ENCODE measurements at places on chromosomes 1 and 21.

- DNase-seq, result no peak
These were observed 84.9 kb upstream of the RAB4A start for GRCh38 chr1:229185963-229186362.

DNA sequence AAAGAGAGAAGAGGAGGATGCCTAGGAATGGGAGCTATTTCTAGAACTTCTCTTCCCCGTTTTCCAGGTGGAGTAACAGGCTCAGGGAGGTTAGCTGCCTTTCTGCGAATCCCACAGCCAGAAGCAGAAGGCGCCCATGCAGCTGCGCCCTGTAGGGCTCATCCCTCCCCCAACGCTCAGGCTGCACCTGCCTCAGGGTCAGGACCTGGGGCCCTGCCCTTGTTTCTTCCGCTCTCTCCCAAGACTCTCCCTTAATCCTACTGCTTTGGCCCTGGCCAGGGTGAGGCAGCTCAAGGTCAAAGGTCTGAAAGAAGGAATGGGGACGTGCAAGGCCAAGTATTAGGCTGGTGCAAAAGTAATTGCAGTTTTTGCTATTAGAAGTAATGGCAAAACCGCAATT is 30.5 kb upstream of the PADI2 start:
- no peak for DNase-seq

DNA sequence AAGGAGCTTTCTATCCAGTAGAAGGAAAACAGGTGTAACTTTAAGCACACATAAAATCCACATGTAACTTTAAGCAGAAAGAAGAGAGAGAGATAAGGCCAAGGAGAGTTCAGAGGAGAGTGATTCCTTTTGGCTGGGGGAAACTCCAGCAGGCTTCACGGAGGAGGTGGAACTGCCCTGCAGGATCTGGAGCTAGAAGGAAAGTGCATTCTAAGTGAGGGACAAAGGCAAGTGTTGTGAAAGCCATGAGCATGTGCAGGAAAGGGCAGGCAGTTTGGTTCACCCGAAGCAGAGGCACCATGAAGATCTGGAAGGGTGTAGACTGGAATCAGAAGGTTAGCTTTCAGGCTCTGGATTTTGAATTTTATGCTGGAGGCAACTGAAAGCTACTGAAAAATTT is 46.3 kb downstream of the GADD45A start:
- no peak for DNase-seq

DNA sequence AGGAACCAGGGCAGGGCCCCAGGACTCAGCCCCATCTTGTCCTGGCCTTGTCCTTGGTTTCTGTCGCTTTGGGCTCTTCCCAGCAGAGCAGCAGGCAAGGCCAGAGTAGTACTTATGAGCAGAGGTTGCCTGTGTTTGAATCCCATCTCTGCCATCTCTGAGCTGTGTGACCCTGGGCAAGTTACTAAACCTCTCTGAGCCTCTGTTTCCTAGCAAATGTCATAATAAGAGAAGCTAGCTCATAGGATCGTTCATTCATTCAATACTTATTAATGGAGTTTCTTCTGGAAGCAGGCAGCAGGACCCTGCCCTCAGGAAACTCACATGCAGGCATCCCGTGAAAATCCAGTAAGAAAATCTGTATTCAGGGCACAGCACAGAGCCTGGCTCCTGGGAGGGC is 84.3 kb downstream of the FBXO2 start:
- no peak for DNase-seq

- no peak for DNase-seq
These were observed 2.8 kb downstream of the MX1 start for GRCh38 chr21:41428847-41429246.

GRCh38 chr1:2477791-2478499 is 1.9 kb downstream of the PLCH2 start:
- DNase-seq, result no peak

GRCh38 chr1:59730759-59731478 is 83.8 kb upstream of the HOOK1 start:
- DNase-seq, result no peak

- DNase-seq, result no peak
These were observed 83.5 kb downstream of the INTS7 start for GRCh38 chr1:211951856-211952255.

DNA sequence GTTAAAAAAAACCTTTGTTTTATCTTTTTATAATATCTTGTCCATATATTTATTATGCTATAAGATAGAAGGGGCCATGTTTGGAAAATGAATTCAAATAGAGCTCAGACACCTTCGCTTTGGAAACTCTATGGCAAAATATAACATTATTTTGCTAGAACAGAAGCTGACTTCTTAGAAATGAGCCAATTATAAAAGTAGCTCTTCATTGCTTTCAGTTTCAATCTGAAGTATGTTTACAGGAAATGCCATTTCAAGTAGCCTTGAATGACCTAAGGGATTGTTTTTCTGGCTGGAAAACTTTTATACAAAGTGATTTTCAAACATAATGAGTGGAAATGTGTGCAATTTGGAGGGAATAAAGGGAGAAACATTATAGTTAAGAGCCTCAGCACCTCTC is 37.8 kb upstream of the GBP5 start:
- DNase-seq, result no peak

DNA sequence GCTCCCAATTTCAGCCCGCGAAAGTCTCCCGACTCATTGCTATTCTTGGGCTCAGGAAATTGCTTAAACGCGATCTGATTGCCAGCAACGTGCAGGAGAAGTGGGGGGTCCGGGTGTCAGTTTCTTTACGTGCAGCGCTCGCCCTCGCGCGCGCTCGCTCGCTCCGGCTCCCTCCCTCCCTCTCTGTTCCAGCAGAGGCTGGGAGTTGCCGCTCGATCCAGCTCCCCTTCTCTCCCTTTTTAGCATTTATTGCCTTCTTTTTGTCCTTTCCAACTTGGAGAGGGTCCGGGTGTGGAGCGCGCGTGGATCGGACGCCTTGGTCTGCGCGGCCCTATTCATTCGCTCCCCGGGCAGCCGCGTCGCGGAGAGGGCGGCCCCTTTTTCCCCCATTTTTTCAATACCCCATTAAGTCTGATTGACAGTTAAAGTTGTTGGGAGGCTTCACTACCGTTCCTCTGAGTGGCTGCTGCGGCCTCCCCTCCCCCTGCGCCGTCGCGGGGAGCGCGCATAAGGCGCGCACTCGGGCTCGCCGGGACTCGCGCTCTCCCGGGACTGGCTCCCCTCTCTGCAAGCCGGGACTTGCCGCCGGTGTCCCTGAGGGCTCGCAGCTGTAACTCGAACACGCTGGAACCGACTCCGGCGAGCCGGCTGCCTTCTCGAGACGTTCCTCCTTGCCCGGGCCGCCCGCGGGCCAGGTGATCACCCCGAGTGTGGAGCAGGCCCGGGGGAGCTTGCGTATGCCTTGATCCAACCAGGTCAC is at the start of gene DHRS3:
TSS of gene DHRS3 (minus strand) at position 310 of the 760 bp plus-strand sequence. CDS start 862 bp downstream, outside the sequence.
- DNase-seq, result no peak

GRCh38 chr1:204660509-204660908 is 25.0 kb downstream of the LRRN2 start:
- no peak for DNase-seq

DNA sequence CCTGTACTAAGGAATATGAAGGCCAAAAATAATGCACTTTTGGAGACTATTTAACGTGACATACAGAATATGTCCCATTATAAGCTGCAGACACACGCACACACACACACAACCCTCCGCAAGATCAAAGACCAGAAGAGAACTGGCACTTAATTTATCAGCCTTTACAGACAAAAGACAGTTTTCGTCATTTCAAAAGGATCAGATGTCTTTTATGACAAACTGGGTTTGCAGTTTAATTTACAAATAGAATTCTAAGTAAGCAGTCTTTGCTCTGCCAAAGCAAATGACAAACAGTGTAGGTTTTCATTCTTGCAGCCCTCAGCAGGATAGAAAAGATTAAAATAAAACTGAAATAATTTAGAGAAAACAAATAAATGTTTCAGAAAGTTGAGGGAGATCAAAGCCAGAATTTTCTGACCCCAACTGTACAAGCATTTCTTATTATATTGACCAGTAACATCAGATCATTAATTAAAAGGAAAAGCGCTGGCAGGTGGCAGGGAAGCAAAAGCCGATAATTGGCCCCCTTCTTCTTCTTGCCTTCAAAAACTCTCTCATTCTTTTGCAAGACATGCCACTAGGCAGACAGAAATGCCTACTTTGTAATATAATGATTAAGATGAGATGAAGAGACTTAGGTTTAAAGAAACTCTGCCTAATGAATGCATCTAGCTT is 169.0 kb downstream of the DENND1B start:
- no peak for DNase-seq

GRCh38 chr1:245418077-245418476 is 263.3 kb downstream of the KIF26B start:
- DNase-seq, result no peak

DNA sequence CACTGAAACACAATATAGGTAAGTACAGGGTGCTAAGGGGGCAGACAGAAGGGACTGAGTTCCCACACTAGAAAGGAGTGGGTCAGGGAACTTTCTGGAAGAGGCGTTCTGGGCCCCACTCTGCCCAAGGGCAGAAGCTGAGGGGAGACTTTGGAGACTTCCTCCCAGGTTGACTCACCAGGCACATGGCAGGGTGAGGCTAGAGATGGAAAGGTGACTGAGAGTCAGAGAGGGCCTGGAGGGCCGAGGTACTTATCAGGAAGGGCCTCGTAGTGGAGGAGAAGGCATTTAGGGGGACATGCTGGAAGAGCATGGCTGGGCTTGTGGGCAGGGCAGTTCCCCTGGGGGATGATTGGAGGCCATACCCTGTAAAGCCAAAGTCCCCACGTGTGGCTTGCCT is 159.9 kb upstream of the JUN start:
- DNase-seq, result no peak

GRCh38 chr1:3408751-3409266 is 45.7 kb upstream of the ARHGEF16 start:
- no peak for DNase-seq

DNA sequence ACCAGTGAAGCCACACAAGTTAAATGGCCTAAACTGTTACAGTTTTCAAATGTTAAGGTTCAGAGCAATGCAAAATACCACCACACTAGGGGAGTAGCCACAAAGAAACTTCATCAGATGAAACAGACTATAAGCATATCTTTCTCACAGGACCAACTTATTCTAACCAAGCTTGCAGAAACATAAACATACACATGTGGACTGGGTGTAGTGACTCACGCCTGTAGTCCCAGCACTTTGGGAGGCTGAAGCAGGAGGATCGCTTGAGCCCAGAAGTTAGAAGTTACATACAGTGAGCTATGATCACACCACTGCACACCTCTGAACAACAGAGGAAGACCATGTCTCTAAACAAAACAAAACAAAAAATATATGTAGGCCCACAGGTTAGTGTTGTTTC is 17.3 kb downstream of the WDR47 start:
- no peak for DNase-seq

- no peak for DNase-seq
These were observed 53.3 kb downstream of the TAS1R2 start for GRCh38 chr1:18805925-18806849.

DNA sequence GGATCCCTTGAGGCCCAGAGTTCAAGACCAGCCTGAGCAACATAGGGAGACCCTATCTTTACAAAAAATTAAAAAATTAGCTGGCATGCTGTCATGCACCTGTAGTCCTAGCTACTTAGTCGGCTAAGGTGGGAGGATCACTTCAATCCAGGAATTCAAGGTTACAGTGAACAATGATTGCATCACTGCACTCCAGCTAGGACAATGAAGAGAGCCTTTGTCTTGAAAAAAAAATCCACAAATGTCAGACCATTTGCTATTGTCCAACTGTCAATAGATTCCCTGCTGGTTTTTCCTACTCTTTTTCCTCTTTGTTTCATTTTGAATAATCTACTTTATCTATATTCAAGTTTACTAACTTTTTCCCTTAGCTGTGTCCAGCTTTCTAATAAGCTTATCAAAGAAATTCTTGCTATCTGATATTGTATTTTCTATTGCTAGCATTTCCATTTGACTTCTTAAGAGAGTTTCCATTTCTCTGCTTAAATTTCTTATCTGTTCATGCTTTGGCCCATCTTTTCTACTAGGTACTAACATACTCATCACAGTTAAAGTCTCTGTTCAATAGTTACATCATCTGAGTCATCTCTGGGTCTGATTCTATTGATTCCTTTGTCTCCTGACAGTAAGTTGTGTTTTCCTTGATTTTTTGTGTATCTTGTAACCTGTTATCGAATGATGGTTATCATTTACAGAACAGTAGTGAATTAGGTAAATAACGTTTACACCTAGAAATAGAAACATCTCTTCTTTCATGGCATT is 14.8 kb downstream of the MT1HL1 start:
- DNase-seq, result no peak

- no peak for DNase-seq
These were observed 45.4 kb downstream of the S100B start for GRCh38 chr21:46559291-46559983.

DNA sequence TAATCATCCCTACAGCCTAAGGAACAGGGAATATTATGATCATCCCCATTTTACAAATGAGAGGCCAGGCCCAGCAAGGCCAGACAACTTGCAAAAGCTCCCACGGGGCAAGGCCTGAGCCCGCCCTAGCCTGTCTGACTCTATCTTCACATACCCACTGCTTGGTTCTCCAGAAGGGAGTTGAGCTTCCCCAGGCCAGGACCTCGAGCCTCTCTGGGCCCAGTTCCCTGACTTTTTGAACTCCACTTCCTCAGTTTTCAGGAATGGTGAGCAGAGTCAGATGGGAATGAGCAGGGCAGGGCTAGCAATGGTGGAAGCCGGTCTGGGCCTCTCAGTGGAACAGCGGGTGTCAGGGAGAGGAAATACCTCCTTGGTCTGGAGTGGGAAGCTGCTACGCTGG is 39.3 kb downstream of the CACNA1S start:
- no peak for DNase-seq

DNA sequence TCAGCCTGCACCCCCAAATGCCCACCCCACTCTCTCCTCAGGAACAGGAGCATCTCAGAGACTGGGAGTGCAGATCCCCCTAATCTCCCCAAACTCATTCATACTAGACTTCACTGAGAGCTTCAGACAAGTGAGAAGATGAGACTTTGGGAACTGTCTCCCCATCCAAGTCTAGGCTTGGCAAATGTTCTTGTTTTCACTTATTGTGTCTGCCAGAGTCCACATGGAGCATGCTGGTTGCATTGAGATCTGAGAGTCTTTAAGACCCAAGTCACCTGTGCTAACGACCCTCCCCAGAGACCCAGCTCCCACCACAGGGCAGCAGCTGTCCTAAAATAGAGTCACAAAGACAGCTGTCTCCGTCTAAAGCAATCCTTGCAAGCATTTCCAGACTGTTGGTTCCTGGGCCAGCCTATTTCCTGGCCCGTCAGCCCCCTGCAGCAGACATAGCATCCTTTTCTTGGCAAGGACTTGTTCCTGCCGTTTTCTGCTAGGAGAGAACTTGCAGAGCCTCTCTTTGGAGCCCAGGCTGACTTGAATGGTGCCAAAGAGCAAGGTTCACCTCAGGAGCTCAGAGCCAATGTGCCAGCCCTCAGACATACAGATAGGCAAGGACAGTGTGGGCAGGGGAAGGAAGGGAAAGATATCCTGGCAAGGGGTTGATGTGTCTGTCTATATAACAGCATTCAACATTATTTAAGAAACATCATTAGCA is 1.9 kb upstream of the CNTN2 start:
- DNase-seq, result no peak

- DNase-seq, result no peak
These were observed 8.8 kb upstream of the CTBS start for GRCh38 chr1:84582802-84583587.

- DNase-seq, result no peak
These were observed 1.6 kb upstream of the TMCC2 start for GRCh38 chr1:205225901-205226765.

GRCh38 chr1:12140515-12141162 is 26.2 kb upstream of the TNFRSF1B start:
- no peak for DNase-seq

GRCh38 chr21:42593007-42593814 is 60.2 kb upstream of the PDE9A start:
- DNase-seq, result no peak

GRCh38 chr1:208028526-208028925 is 117.6 kb upstream of the CD34 start:
- no peak for DNase-seq

All from cerebellar nuclear complex (tissue), 1 donor.